ENCODE measurements at places on chromosomes 3 and 15.

DNA sequence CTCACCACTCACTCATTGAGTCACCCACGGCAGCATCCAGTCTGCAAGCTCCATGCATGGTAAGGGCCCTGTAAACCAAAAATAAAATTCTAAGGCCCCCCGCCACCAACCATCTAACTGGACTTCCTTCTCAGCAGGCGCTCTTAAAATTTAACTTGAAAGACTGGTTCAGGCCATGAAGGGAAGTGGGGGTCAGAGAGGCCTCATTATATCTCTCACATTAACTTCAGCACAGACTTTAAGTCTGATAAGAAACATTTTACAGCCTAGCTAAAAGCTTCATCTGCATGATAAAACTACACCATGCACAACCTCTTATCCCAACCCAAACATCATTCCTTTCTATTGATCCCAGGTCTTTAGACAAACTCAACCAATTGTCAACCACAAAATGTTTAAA, 38.5 kb downstream of the FBLN2 start:
- no peak for DNase-seq

DNA sequence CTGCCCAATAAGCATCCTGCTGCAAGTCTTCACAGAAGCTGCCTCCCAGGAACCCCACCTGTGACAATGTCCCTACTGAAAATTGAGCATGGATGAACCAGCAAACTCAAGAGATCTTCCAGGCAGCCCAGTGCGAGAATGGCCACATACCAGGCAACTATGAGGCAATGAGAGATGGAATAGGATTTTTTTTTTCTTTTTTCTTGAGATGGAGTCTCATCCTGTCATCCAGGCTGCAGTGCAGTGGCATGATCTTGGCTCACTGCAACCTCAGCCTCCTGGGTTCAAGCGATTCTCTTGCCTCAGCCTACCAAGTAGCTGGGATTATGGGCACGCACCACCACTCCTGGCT, 60.9 kb upstream of the ARL8B start:
- no peak for DNase-seq

DNA sequence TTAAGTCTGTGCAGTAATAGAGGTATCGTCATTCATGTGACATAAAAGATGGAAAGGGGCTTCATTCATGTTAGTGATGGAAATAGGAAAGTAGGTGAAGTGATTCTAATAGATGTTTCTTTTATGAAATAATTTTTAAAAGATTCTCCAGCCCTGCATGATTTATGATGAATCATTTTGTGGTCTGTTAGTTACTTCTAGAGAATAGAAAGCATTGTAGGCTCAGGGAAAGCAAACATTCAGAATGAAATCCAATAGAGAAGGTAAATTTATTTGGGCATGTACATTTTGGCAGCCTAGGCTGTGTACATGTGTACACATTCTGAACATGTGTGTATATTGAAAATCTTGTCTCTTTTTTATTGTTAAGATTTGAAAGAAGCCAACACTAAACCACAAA, 23.1 kb downstream of the PPARG start:
- no peak for DNase-seq

DNA sequence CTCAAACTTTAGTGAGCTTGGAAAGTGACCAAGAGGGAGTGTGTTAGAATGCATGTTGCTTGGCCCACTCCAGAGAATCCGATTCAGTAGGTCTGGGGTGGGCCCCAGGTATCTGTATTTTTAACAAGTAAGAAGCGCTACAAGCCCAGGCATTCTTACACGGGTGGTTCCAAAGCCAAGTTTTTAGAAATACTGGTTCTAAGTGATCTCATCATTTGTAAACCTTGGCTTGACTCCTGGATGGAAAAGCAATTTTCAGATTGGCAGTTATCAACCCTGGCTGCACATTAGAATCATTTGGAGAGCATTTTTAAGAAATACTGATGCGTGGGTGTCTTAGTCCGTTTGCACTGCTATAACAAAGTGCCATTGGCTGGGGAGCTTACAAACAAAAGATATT, 27.3 kb upstream of the ST8SIA2 start:
- DNase-seq: no peak

DNA sequence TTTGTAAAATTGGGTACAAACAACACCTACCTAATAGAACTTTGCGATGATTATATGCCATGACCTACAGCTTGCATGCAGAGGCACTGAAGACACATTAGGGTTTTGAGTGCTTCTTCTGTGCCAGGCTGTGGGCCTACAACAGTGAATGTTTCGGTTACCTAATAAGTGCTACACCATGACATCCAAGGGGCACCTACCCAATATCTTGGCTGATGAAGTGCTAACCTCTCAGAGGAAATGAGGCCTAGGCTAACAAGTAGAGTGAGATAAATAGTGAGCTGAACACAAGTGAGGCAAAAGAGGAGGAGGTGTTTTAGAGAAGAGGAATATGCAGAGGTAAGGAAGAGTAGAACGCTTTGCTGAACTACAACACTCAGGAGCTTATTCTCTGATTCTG, 12.2 kb upstream of the RASGRP1 start:
- no peak for DNase-seq

DNA sequence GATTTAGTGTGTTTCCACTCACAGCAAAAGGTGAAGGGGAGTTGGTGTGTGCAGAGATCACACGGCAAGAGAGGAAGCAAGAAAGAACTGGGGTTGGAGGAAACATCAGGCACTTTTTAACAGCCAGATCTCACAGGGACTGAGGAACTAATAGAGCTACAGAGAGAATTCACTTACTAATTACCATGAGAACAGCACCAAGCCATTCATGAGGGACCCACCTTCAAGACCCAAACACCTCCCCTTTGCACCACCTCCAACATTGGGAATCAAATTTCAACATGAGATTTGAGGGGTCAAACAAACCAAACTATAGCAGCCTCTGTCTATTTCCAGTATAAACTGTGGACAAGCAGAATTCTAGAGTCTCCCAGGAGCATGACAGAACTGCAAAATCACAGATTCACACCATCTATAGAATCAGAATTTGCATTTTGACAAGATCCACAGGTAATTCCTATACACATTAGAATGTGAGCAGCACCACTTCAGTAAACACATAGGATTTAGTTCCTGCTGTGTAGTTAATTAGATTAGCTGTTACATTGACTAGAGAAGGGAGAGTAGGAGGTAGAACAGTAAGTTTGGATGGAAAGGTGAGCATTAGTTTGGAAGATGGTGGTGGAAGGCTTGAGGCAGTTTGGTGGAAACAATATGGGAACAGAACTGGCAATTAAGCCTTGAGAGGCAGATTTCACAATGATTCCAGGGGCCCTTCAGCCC, 311.7 kb downstream of the NSUN3 start:
- no peak for DNase-seq

GRCh38 chr3:134839990-134840389, 44.9 kb downstream of the EPHB1 start:
- DNase-seq: no peak

- no peak for DNase-seq
These were observed 15.5 kb upstream of the PLA2G4E start for GRCh38 chr15:42036112-42036905.

GRCh38 chr15:97806766-97807165, 153.7 kb upstream of the ARRDC4 start:
- no peak for DNase-seq

DNA sequence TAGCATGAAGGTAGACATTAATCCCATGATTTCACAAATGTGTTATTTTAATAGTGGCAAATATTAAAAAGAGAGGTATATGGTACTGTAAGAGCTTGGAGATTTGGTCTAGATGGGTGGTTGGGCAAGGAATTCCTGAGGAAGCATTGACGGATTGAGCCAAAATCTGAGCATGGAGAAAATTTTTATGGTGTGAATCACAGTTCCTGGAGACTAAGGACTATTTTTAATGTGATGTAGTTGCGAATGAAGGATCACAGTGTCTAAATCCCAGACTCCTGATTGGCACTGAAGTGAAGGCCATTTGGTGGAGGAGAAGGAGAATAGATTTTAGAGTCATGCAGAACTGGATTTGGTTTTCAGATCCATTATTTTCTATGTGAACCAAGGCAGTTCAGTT, 188.7 kb upstream of the FEZF2 start:
- DNase-seq: no peak

- no peak for DNase-seq
These were observed 36.9 kb downstream of the SENP8 start for GRCh38 chr15:72155003-72155621.

GRCh38 chr3:66797889-66798560, 200.1 kb upstream of the KBTBD8 start:
- DNase-seq: no peak

DNA sequence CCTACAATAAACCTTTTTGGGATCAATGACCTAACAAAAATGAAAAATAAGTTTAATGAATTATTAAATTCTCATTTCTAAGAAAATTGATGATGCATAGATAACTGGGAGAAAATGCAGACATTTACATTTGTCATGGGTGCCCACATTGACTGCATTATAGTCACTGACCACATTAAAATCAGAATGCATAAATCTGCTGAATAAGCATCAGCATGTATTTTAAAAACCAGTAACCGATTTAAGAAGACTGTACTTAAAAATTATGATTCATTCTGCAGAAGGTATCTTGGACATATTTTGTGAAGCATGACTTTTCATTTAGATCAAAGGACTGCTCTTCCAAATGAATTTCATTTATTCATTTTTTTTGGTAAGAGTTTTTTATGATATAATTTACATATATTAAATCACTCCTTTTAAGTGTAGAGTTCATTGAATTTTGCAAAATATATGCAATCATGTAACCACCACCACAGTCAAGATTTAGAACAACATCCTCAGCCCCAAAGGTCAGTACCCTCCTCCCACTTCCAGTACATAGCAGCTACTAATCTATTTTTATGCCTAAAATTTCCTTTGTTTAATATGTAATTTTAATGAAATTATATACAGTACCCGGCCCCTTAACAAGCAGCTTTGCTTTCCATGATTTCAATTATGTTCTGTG, 11.8 kb downstream of the KCNH8 start:
- no peak for DNase-seq

DNA sequence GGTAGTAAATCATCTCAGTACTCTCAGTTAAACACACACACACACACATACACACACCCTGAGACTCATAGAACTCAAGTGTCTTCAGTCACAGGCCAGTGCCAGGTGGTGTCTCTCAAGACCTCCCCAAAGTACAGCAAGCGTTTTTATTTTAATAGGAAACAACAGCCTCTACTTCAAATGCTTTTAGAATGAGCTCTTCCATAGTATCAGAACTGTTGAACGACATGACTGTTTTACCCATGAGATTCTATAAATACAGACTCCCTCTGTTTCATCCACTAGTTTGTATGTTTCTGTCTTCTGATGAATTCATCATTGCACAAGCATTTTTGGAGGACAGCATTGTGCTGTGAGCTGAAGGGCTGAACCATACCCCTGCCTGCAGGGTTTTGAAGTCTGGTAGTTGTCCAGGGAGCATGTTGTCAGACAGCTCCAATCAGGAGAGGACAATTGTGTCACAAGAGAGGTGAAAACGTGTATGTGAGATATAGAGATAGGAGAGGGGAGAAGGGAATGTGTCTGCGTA, 201.0 kb upstream of the BCL6 start:
- no peak for DNase-seq

GRCh38 chr3:149604125-149604875, 53.5 kb downstream of the WWTR1 start:
- no peak for DNase-seq

Measured in SIG-M5 (cell line).